ENCODE measurements at places on chromosomes 7 and 10.

DNA sequence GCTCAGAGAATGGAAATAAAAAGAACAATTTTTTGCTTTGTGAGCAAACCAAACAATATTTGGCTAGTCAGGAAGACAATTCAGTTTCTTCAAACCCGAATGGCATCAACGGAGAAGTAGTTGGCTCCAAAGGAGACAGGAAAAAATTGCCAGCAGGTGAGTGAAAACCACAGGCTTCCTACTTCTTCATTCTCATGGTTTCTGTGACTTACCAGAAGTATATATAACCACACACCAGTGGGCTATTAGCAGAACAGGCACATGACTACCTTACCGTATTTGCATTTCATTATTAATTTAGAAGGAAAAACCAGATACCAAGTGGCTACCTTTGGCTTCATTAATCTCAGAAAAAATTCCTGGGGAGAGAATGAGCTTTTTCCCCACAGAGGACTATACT, 8.8 kb downstream of the TDRD1 start:
- DNase-seq, result no peak

DNA sequence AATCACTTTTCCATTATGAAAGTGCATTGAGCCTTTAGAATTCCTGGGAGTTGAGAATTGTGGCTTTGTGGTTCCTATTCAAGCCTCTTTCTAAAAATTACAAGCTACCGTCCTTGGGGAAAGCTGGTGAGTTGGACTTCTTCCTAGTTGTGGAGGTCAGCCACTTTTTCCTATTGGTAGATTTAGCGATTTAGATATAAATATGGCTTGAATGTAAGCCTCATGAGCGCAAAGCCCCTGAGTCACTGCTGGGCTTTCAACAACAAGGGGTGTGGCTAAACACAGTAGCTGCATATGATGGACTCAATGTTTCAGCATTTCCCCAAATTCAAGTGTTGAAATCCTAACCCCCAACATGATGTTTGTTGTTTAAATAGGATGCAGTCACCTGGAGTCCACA, 150.0 kb upstream of the IGFBP3 start:
- DNase-seq, result no peak

- DNase-seq, result no peak
These were observed 171.6 kb upstream of the MKI67 start for GRCh38 chr10:128297709-128298378.

- no peak for DNase-seq
These were observed 4.7 kb downstream of the VOPP1 start for GRCh38 chr7:55567571-55567970.

DNA sequence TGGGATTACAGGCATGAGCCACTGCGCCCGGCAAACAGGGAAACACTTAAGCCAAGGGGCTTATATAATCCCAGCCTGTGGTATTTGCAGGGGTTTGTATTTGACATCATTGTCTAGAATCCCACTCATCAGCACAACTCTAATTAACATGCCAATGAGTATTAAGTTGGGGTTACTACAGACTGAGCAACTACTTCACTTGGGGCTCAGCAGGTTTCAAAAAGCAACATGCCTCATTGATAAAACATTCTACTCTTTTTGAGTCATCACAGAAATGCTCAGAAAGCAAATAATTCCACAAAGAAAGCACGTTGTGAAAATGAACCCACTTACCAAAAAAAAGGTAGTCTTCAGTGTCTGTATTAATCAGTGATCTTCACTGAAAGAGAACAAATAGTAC, 236.9 kb upstream of the CELF2 start:
- DNase-seq, result no peak

DNA sequence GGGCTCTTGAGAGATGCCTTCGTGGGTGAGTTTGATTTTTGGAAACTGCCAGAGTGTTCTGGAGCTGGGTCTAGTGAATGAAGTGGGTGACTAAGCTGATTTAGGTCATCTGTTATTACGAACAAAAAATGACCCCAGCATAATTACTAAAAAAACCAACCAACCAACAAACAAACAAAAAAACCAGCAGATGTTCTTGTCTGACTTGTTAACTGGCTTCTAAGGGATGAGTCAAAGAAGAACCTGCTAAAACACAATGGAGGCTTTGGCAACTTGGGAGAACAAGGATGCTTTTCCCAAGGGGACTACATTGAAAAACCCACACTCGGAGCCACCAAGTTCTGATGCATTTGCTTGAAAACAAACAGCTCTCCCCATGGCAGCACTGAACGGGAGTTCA, 11.5 kb downstream of the TACR2 start:
- DNase-seq, result no peak

DNA sequence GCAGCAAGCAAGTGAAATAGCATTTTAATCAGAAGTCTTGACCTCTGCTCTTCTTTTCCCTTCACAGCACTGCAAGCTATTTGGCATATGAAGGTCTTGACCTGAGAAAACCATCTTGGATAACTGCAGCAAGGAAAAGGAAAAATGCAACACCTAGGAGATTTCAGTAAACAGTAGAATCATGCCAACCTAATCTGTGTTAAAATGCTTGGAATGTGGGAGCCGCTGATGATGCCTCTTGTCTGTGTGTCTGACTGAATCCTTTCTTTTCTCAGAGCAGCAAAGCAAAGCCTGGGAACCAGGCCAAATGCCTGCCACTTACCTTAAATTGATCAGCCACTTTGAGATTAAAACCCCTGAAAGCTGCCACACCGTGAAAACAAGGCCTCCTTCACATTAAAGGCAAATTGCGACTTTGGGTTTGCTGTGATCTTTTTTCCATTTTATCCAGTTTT, 80.4 kb upstream of the CDK6 start:
- peak; percentile 35 for DNase-seq

- DNase-seq, result no peak
These were observed 87.1 kb downstream of the DYNC1I1 start for GRCh38 chr7:95859429-95859828.

- DNase-seq, result no peak
These were observed 853 bp downstream of the NKX6-2 start for GRCh38 chr10:132784866-132785722.

DNA sequence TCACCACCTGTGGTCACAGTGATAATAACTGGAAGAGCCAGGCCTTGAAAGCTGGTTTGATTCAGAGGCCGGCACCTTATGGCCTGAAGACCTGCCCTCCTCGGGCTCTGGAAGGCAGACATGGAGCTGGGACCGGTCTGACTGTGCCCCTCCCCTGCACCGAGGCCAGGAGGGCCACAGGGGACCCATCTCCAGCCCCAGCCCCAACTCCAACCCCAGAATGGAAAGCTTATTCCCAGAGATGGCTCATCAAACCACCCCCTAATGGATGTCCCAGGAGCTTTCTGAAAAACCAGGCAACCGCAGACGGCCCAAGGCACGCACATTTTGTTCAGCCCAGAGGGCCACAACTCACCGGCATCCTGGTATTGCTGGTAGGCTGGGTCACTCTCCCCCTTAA, 16.8 kb downstream of the PDIA4 start:
- DNase-seq, result no peak

DNA sequence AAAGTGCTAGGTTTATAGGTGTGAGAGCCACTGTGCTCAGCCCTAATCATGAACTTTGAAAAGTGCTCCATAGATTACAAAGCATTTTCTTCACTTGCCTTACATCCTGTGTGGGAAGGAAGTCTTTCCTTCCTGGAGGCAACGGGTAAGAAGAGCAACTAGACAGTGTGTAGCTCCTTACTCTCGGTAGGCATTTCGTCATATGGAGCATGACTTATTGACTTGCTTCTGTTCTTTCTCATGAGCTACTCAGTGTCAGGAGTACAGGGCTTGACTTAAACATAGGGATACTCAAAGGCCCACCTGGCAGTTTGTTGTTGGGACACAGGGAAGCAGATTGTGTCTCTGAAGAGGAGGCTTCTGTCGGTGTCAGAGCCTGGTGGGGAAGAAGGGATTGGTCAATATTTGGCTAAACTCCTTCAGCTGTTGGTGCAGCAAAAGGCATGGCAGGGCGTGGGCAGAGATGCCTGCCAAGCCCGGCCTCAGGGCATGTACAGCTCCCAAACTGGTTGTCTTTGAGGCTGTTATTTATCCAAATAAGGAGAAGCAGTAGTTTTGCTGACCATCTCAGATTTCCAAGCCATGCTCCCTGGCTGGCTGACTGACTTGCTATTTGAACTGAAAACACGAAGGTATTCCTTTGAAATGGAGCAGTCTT, 248.9 kb downstream of the KIAA1217 start:
- no peak for DNase-seq

GRCh38 chr10:6920072-6921019, 340.3 kb upstream of the PRKCQ start:
- peak; percentile 83 for DNase-seq

DNA sequence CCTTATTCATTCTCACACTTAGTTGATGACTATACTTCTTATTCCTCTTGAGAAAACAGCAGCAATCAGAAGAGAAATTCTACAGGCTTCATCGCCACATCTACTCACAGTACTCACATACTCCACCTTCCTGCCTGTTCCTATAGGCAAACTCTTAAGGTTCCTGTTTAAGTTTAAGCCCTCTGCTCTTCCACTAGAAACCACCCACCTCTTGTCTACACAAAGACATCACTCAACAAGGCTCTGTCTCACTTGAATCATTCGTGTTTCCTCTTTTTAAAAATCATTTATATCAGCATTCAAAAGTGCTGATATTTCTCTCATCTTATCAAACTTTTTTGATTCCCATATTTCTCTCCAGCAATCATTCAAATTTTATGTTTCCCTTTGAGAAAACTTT, 85.5 kb upstream of the ADO start:
- no peak for DNase-seq

- no peak for DNase-seq
These were observed 9.8 kb downstream of the ATP6V1F start for GRCh38 chr7:128872394-128872824.

DNA sequence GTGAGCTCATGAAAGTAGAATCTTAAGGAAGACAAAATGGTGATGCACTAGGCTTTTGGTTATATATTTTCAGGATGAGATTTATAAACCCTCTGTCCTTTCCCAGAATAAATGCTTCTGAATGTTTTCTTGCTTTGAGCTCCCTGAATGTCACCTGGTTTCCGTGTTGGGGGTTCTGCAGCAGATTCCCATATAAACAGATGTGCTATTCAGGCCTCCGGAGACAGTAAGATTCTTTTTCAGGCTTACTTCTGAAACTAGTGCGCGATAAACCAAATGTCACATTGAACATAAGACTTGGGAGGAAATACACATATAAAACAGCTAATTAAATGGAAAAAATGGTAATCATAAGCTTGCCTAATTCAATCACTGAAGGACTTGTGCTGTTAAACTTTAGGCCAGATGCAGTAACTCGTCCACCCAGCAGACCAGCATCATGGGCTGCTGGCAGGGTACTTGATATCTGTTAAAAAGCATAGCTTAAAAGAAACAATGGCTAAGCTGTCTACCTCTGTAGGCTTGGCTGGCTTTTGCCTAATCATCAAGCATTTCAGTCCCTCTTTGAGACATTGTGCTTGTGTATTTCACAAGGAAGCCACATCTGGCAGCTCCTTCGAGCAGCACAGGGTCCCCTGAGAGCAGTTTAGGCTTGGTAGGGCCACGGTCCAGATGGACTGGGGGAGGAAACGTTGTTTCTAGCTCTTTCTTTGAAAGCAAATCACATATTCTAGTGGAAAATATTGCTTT, 281.2 kb upstream of the KIAA1217 start:
- DNase-seq, result no peak

GRCh38 chr10:21402606-21403083, 122.8 kb downstream of the SKIDA1 start:
- no peak for DNase-seq

GRCh38 chr7:43868681-43869005, 674 bp downstream of the MRPS24 start:
- DNase-seq, result peak; percentile 16

GRCh38 chr10:23779301-23779700, 340.4 kb downstream of the OTUD1 start:
- DNase-seq, result no peak

DNA sequence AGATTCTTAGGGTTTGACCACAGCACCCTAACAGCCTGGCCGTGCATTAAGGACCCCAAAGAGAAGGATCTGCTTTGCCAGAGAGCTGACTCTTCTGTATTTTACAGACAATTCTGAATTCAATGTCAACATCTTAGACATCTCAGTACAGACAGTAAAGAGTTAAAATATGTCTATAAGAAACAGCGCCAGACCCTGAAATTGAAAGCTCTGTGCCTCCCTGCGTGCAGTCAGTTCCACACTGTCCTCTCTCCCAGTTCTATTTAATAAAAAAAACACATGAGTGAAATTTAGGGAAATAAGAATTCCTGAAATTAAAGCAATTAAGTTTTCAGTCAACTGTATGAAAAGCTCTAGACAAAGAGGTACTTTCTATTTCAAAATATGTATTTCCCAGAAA, 45.1 kb downstream of the MET start:
- no peak for DNase-seq

- no peak for DNase-seq
These were observed 143.4 kb downstream of the DOCK1 start for GRCh38 chr10:127048630-127049029.

- no peak for DNase-seq
These were observed 43.7 kb downstream of the ASZ1 start for GRCh38 chr7:117383483-117384189.

DNA sequence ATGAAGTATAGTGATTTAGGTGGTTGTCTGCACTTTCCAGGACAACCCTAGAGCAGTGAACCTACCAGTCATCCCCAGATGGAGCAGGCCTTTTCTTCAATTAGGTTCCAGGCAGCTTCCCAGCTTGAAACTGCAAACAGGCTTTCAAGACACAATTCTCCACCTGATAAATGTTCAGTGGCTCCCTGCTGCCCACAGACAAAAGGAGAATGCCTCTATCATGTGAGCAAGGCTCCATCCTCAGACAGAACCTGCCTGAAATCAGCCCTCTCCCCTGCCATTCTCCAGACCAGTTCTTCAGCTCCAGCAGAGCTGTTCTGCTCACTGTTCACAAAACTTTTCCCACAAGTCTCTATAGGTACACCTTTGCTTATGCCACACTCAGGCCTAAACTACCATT, 22.1 kb downstream of the RELN start:
- DNase-seq, result no peak

- DNase-seq, result no peak
These were observed 14.1 kb upstream of the GOT1 start for GRCh38 chr10:99444383-99445045.

DNA sequence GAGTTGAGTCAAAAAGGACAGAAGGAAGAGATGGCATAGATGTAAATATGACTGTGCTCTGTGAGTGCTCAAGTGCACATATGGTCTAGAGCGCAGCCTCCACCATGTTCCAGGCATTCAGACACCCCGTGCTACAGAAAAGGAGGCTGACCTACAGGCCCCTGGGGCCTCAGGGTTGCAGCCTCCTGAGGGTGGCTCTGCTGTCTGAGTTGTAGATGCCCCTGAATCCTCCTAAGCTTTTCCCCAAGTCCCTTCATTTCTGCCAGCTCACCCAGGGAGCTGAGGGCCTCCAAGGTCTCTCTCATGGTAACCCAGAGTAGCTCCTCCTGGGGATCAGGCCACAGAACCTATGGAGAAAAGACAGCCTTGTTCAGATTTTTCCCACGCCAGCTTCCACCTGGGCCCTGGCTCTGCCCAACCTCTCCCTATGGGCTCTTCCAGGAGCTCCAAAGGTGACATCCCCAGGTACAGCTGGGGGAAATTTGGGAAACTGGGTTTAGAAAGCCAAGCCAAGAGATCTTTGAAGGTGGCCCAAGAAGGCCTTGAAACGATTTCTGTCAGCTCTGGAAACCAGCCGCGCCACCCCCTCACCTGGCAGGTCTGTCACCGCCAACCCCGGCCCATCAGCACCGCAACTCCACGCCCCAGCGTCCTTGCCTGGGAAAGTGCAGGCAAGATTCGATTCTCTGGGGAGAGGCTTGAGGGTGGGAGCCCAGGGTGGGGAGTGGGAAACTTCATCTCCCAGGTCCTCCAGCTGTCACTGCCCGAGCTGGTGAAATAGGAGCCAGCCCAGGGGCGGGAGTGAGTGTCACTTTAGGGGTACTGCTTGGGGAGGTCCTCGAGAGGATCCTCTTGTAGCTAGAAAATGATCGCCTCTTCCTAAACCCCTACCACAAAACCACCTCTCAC, 2.4 kb downstream of the ZNF467 start:
- no peak for DNase-seq
